ENCODE measurements at places on chromosomes 4 and X. TPM values are rescaled to one million over a fixed set of nuclear protein-coding genes. Genes with fewer than 3 reads are reported as not detected.

DNA sequence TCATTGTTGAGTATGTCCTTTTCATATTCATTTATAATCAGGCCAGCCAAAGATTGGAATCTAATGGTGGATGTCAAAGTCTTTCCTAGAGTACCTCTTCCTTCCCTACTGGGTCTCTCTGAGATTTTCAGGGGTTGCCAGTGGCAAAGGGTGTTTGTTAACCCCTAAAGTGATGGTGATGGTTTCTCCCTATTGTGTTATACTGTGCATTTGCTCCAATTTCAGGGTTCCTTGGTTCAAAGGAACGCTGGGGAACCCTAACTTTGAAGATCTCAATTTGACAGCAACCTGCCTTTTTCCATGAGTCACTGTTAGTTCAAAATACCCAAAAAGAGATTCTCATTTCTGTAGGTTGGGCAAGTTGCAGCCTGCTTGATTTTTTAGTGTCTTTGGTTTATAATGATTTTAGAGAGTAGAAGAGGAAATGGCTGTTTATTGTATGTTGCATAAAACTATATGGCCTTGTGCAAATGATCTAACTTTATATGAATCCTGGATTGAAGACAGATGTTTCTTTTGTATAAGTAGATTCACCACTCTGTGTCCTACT, 23.0 kb downstream of the GAB1 start:
- DNase-seq = no peak

The F9 gene
- not detected for total RNA-seq

The HAUS7 gene
- 18.6 TPM for total RNA-seq

DNA sequence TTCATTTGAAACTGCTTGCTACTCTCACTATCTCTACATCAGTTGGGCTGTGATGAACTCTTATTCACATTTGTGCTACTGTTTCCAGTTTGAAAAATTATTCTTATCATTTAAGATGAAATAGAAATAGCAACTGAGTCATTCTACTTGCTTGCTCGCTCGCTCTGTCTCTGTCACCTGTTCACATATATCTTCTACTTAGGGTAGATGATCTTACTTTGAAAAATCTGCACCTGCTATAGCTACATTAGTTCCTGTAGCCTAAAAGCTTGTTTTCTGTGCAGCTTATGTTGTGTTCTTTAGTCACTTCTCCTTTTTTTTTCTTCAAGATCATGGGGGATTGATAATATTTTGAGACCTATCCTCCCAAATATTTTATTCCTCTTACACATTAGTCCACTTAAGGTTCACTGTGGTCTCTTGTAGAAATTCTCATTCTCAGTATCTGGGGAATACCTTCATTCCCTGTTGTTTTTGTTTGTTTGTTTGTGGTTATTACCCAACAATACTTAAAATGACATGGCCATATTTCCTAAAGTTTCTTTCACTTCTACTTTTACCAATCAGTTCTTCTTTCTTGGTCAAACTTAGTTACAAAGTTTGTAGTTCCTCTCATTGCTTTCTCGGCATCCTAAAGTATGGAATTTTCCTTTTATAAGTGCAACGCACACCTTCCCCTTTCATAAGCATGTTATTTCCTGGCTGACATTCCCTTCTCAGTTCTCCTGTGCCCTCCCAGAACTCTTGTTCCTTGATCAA, 36.5 kb downstream of the CLCN5 start:
- no peak for DNase-seq

The CPZ gene
- total RNA-seq = not detected

The NR3C2 gene
- 24.7 TPM for total RNA-seq

The EFHC2 gene
- 18.0 TPM for total RNA-seq

- no peak for DNase-seq
Measured at GRCh38 chrX:112760697-112761096, 79.9 kb downstream of the AMOT start.

The TBC1D25 gene
- total RNA-seq = 13.9 TPM

DNA sequence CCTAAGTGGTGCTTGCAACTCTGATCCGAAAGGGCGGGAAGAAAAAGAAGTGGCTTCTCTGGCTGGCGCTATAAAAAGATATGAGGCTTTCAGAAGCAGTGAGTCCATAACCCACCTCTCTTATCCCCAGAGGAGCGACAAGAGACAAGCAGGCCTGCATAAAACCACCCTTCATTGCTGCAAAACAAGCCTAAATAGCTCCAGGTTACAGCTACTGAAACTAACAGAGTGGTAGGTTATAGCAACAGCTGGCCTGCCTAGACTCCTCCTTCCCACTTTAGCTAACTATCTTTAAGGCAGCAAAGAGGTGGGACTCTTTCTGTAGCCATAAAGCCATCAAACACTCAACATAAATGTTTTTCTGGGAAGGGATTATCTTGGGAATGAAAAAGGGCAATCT, 245.0 kb upstream of the GPR101 start:
- no peak for DNase-seq

DNA sequence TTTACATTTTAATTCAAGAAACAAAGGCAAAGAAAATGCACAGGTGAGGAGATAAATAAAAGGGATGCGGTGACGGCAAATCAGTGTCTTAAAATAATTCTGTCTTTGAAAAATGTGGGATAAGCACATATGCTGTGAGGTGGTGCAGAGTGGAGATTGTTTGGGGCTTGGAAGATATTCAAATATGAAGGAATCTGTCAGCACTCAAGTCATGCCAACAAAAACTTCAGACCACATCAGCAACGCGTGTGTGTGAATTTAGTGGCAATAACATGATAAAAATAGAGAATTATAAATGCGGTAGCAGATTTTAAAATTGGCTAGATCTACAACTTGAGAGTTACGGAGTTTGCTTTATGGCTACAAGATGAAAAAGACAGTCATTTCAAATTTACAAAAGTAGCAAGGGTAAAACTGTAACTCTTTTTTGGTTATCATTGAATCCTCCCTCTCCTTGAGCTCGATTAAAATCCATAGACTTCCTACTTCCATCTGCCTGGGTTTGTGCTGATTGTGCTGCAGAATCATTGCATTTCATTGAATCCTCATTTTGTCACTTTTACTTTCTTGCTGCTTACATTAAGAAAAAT, 71.5 kb upstream of the VCX2 start:
- no peak for DNase-seq

GRCh38 chr4:143441678-143442077, 71.8 kb upstream of the SMARCA5 start:
- no peak for DNase-seq

The XAGE2 gene
- not detected for total RNA-seq

The MAGEA2 gene
- not detected for total RNA-seq

DNA sequence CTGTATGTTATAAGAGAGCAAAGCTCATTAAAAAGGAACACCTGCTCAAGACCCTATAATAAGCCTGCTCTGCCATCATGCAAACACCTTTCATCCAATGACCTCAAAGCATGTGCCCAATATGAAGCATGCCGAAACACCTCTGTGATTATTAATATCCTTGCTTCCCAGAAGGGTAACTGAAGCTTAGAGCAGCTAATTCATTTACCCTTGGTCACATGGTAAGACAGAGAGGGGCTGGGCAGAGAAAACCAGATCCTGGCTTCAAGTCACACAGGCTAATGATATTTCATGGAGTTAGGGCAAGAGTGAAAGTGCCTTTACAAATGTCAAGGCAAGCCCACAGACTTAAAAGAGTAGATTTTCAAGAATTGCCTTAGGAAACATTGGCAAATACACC, 5.6 kb downstream of the AMOT start:
- DNase-seq = no peak

GRCh38 chrX:69060631-69061408, 104.4 kb downstream of the PJA1 start:
- DNase-seq = no peak

DNA sequence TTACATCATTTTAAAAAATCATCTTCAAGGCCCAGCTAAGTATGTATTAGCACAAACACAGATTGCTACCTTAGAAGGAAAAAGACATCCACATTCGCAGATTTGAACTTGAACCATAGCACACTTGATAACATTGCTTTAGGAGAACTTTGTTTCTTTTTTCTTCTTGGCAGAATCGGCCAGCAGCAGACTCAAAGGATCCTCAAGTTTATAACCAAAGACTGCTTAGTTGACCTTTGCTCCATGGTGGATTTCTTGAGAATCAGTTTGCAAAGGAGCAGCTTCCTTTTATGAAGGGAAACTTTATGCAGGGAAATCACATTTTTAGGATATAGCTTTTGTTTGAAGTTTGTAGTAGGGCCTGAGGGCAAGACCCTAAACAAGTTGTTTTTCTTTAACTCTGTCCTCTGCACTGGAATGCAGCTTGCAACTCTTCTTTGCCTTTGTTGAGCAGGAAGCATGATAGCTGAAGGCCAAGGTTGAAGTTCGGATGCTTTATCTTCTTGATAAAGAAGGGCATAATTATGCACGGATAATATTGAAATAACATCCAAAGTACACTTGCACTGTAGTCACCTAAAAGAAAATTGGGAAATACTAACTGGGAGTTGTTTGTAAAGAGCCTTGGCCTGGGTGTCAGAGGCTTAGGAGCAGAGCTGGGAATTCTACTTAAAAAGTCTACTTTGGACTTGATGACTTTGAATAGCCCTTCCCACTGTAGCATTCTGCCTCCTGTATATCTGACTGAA, 78.4 kb downstream of the CDS1 start:
- no peak for DNase-seq

DNA sequence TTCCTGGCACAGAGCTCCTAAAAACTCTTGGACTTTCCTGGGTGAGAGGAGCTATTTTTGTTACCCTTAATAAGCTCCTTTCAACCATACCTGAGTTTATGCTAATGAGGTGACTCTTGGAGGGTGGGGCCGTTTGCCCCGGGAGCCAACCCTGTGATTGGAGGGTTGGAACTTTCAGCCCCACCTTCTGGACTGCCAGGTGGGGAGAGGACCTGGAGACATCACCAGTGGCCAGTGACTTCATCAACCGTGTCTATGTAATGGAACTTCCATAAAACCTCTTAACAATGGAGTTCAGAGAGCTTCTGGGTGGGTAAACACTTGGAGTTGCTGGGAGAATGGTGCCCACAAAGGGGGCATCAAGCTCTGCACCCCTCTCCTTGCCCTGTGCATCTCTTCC, 17.9 kb upstream of the ENPP6 start:
- no peak for DNase-seq

The SLC26A1 gene
- 0.19 TPM for total RNA-seq

DNA sequence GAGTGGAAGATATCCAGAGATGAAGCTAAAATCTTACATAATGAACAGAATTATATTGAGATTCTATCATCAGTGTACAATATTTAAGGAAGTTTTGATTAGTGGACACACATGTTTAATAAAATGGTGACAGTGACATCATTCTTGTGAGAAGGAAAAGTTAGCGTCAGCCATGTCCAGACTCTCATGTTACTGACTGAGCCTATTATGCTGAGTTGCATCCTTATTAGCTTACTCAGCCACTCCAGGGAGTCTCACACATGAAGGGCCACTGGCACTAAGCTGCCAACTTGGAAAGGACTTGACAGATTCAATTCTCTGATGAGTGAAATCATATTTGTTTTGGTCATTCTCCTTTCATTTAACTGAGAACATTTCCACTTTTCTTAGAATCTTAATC, 170.6 kb downstream of the BANK1 start:
- DNase-seq = no peak

DNA sequence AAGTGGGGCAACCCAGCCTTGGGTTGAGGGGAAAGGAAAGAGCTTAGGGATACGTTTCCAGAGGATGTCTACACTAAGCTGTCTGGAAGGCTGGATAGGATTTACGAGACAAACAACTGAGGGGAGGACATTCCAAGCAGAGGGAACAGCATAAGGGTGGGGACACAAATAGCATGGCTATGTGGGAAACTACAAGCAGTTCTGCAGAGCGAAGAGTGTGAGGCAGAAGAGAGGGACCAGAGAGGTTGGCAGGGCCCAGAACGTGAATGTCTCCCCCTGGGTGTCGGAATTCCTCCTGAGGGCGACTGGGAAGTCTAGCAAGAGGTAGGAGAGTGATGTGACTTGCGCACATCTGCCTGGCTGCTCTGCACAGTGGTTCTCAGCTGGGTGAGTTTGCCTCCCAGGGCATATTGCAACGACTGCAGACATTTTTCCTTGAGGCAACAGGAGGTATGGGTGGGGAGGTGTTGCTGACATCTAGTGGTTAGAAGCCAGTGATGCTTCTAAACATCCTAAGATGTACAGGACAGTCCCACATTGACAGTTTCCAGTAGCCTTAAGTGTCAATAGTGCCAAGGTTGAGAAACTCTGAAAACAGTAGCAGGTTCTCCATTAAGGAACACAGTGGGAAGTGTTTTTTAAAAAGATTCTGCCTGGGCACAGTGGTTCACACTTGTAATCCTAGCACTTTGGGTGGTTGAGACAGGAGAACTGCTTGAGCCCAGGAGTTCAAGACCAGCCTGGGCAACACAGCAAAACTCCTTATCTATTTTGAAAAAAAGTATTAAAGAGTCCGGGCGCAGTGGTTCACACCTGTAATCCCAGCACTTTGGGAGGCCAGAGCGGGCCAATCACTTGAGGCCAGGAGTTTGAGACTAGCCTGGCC, 9.2 kb downstream of the NDUFA1 start:
- DNase-seq = no peak

- DNase-seq = no peak
Measured at GRCh38 chrX:37609727-37610126, 38.3 kb downstream of the LANCL3 start.

GRCh38 chrX:12497832-12498591, 293.2 kb upstream of the PRPS2 start:
- no peak for DNase-seq

The ZNF182 gene
- total RNA-seq = 3.1 TPM

DNA sequence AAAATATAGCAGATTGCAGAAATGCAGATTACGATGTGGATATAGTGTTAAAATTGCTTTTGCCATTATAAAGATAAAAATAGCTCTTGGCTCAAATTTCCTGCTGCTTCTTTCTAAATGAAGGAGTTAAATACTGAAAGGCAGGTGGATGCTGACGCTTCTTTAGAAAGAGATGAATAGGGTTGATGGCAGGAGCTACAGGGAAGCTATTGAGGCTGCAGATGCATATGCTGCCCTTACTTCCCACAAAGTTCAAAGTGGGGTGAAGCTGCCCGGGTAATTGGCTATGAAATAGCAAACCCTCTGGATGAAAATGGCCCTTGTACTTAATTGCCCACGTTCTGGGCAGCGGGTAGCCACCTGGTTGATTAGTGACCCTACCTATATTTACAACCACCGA, 379.5 kb downstream of the ZIC3 start:
- DNase-seq = no peak

The SMR3B gene
- total RNA-seq = not detected

DNA sequence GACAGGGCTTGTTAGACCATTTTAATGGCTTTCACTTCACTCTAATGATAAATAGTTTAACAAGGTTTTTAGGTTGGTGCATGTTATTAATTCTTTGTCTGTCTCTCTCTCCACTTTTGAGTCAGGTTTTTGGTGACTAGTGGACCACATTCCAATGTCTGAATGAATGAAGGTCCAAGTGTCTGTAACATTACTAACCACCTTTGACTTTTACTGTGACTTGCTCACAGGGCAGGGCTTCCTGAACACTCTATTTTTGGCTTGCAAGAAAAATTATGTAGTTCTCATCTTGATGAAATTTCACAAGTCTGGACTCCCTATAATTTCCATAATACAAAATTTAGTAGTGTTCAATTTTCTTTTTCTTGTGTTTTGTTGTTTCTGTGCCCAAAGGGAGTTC, 78.9 kb upstream of the BMPR1B start:
- no peak for DNase-seq

GRCh38 chr4:1812720-1813119, 19.6 kb downstream of the FGFR3 start:
- DNase-seq = no peak

The CDKN2AIP gene
- total RNA-seq = 8.7 TPM

The ACOT9 gene
- 44.5 TPM for total RNA-seq

- DNase-seq = no peak
Measured at GRCh38 chr4:117478702-117479101, 393.3 kb upstream of the TRAM1L1 start.

All from Right ventricle myocardium superior (tissue), 1 donor.